ENCODE measurements at places on chromosomes 2 and 18. TPM values are rescaled to one million over a fixed set of nuclear protein-coding genes. Genes with fewer than 3 reads are reported as not detected.

VWA3B gene
- total RNA-seq, result not detected

DNMT3A gene
- 4.7 TPM for total RNA-seq

CYRIA gene
- 1.00 TPM for total RNA-seq

CACNB4 gene
- not detected for total RNA-seq

UGT1A8 gene
- total RNA-seq, result not detected

- H3K4me1 ChIP-seq, result peaks cover 13% of the 10 kb centered on the region
- H3K27me3 ChIP-seq, result no peaks in the 10 kb centered on the region
- H3K27ac ChIP-seq, result no peak overlapping the region
- no peaks in the 10 kb centered on the region for H3K36me3 ChIP-seq
Observed at GRCh38 chr2:190794377-190794776, 86.2 kb upstream of the GLS start.

GRCh38 chr2:24973812-24974211 is 2.1 kb upstream of the DNAJC27 start:
- no peak for DNase-seq
- H3K27me3 ChIP-seq, result no peaks in the 10 kb centered on the region
- 0 out of 2 replicates have a peak, but pooled peaks cover 3% of the 10 kb centered on the region for H3K36me3 ChIP-seq
- no peak overlapping the region for H3K27ac ChIP-seq

DNA sequence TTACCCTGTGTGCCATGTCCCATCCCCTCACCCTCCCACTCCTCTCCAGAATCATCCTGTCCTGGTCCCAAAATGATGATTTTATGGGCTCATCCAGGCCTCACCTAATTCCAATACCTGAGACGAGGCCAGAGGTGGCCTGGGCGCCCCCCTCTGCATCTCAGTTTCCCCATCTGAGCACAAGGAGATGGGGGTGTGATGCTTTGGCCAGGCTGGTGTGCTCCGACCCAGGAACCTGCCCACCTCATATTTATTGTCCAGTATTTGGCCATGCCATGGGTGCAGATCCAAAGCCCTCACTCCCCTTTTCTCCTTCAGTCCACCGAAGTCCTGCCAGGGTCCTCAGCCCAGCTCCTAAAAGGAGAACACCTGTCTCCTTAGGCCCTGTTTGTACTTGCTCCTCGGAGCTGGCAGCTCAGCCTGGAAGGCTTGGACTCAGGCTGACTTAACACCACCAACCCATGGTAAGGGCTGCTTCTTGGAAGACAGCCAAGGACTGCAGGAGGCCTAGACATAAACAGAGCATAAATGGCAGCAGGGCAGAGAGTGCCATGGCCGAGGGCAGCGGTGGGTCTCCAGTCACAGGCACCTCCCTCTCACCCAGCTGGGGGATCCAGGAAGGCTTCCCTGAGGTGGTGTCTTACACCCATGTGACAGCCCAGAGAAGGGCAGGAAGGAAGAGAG is 3.6 kb downstream of the TEX51 start:
- no peaks in the 10 kb centered on the region for H3K36me3 ChIP-seq
- H3K27me3 ChIP-seq, result peaks cover 5% of the 10 kb centered on the region
- no peak overlapping the region for H3K27ac ChIP-seq
- no peak overlapping the region for H3K4me3 ChIP-seq
- no peaks in the 10 kb centered on the region for H3K4me1 ChIP-seq

- DNase-seq, result no peak
- no peaks in the 10 kb centered on the region for H3K27me3 ChIP-seq
- no peaks in the 10 kb centered on the region for H3K4me1 ChIP-seq
- H3K4me3 ChIP-seq, result no peak overlapping the region
- H3K36me3 ChIP-seq, result no peaks in the 10 kb centered on the region
- no peak overlapping the region for H3K27ac ChIP-seq
Observed at GRCh38 chr2:226963528-226963927, 127.7 kb downstream of the RHBDD1 start.

- H3K27ac ChIP-seq, result no peak overlapping the region
- no peaks in the 10 kb centered on the region for H3K36me3 ChIP-seq
- H3K4me3 ChIP-seq, result no peak overlapping the region
- no peaks in the 10 kb centered on the region for H3K27me3 ChIP-seq
- DNase-seq, result no peak
Observed at GRCh38 chr18:34648269-34648985, 61.7 kb upstream of the DTNA start.

GRCh38 chr2:120599072-120599471 is 136.6 kb upstream of the GLI2 start:
- no peak overlapping the region for H3K4me3 ChIP-seq
- H3K27me3 ChIP-seq, result no peaks in the 10 kb centered on the region
- no peaks in the 10 kb centered on the region for H3K36me3 ChIP-seq
- H3K4me1 ChIP-seq, result peaks cover 5% of the 10 kb centered on the region

GRCh38 chr2:240412975-240413812 is 22.3 kb upstream of the GPC1 start:
- no peaks in the 10 kb centered on the region for H3K36me3 ChIP-seq
- H3K4me1 ChIP-seq, result no peaks in the 10 kb centered on the region
- H3K4me3 ChIP-seq, result no peak overlapping the region
- DNase-seq, result no peak
- H3K27me3 ChIP-seq, result no peaks in the 10 kb centered on the region

- H3K4me1 ChIP-seq, result no peaks in the 10 kb centered on the region
- H3K27ac ChIP-seq, result no peak overlapping the region
- H3K36me3 ChIP-seq, result no peaks in the 10 kb centered on the region
- no peaks in the 10 kb centered on the region for H3K27me3 ChIP-seq
- H3K4me3 ChIP-seq, result no peak overlapping the region
Observed at GRCh38 chr2:63046552-63046951, 4.1 kb upstream of the OTX1 start.

GRCh38 chr2:28247290-28247689 is 145.4 kb upstream of the FOSL2 start:
- H3K4me3 ChIP-seq, result no peak overlapping the region
- H3K27ac ChIP-seq, result no peak overlapping the region
- H3K36me3 ChIP-seq, result no peaks in the 10 kb centered on the region
- H3K4me1 ChIP-seq, result peaks cover 24% of the 10 kb centered on the region
